ENCODE measurements at places on chromosomes 4 and X. TPM values are rescaled to one million over a fixed set of nuclear protein-coding genes. Genes with fewer than 3 reads are reported as not detected.

The SPON2 gene
- total RNA-seq, result 134 TPM

The OTC gene
- total RNA-seq, result not detected

DNA sequence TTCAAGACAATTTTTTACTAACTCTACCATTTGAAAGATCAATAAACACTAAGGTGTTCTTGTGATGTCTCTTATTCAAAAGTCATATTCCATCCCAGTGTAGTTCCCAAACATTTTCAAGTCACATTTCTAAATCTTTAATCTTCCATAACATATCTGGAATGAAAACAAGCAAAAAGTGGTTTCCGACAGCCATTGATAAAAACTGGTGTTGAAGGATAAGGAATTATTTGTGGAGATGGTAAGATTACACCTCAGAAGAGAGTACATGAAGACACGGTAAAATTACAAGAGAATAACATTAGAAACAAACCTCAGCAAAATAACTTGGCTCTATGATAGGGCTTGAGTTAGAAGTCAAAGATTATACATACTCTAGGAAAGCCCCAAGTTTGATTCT lies 4.3 kb downstream of the CHIC2 start:
- no peak for DNase-seq

DNA sequence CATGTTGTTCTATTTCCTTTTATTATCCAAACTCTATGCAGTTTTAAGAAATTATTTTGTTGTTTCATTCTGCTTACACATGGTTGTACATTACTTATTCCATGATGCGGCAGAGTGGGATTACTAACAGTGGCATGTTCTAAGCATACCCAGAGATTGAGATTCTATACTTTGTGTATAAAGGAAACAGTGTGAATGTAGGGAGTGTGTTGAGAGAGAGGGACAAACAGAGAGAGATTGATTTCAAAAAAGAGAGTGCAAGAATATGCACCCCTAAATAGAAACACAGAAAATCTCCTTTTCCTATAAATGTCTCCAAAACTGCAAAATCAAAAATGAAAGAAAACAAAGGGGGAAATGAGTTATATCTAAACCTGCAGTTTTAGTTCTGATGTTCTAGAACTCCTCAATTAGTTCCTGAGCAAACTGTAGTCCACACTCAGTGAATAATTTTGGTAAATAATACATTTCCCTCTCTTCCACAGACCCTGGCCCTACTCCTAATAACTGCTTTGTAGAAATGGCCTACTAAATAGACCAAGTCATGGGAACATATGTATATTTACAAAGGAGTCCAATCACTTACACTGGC lies 31.0 kb downstream of the SLC9B1 start:
- no peak for DNase-seq

GRCh38 chr4:177267911-177268310 lies 41.8 kb upstream of the NEIL3 start:
- no peak for DNase-seq

Measured in prostate gland (tissue), 2 donors.